ENCODE measurements at places on chromosomes 2 and 18.

DNA sequence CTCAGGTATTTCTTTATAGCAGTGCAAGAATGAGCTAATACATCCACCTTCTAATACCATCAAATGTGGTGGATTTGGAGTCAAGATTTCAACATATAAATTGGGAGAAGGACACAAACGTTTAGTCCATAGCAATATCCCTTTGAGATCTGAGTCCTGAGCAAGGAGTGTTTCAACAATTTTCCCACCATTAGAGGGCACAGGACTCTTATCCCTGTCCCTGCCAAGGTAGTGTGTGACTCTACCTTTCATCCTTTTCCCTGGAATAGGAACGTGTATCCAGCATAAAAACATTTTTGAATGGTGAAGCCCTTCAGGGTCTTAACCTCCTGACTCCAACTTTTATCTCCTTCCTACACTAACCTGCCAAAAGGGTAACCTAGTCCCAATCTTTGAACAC, 181.3 kb upstream of the SRD5A2 start:
- DNase-seq = no peak

- no peak for DNase-seq
Measured at GRCh38 chr2:75788902-75789301, 78.2 kb upstream of the GCFC2 start.

GRCh38 chr2:10989782-10990181, 78.0 kb downstream of the KCNF1 start:
- DNase-seq = no peak

DNA sequence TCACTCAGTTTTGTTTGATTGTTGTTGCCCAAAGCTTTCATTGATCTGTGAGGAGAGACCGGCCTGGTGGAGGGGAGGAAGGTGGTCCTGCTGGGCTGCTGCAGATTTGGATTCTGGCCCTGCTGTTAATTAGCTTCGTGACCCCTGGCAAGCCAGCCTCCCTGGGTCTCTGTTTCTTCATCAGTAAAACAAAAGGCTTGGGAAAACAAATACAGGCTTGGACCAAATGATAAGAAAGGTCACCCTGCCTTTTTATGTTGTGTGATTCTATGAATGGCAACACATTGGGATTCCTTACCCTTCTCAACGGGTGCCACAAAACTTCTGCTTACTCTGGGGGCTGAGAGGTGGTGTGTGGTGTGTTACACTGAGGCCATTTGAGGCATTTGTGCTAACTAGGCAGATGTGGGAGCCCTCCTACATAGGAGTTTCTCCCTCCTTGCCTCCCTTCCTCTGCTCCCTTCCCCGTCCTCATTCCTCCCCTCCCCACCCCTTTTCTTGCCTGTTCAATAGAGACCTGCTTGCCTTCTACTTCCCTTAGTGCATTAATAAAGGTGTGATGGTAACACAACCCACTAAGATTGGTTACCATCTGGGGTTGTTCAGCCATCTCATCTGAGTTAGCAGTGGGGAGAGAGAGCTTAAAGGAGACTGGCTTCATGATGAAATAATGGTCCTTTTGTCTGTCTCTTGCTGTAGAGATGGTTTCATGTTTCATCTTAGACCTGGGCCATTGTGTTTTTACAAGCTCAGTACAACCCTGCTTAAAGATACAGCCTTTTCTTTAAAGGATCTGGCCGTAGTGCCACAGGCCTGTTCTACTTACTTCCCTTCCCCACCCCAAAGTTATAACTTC, 96.2 kb downstream of the TANC1 start:
- no peak for DNase-seq

GRCh38 chr2:173759959-173760358, 205.2 kb downstream of the SP3 start:
- DNase-seq = no peak

DNA sequence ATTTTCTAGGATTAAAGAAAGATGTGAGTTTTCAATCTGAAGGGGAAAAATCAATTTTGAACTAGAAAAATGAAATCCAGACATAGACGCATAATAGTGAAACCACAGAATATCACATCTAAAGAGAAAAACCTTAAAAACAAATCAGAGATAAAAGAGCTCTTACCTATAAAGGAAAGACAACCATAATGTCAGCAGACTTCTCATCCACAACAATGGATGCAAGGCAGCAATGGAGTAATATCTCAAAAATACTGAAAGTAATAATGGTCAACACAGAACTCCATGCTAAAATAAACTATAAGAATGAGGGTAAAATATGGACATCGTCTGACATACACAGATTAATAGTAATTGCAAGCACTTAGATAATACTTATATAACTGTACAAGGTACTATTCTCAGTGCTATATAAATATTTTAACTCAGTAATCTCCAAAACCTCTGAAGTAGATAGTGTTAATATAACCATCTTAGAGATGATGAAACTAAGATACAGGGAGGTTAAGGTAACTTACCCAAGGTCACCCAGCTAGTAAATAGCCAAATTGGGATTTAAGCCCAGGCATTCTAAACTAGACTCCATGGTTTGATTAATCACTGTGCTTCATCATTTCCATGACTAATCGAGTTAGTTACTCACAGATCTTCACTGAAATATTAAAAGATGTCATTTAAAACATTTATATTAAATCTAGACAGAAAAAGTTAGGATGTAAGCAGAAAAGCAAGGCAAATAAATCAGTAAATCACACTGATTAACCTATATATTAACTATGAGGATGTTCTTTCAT, 89.4 kb upstream of the SPTBN1 start:
- no peak for DNase-seq

- no peak for DNase-seq
Measured at GRCh38 chr2:14011190-14011589, 621.3 kb upstream of the LRATD1 start.

- no peak for DNase-seq
Measured at GRCh38 chr2:56448403-56449001, 264.7 kb downstream of the CCDC85A start.

DNA sequence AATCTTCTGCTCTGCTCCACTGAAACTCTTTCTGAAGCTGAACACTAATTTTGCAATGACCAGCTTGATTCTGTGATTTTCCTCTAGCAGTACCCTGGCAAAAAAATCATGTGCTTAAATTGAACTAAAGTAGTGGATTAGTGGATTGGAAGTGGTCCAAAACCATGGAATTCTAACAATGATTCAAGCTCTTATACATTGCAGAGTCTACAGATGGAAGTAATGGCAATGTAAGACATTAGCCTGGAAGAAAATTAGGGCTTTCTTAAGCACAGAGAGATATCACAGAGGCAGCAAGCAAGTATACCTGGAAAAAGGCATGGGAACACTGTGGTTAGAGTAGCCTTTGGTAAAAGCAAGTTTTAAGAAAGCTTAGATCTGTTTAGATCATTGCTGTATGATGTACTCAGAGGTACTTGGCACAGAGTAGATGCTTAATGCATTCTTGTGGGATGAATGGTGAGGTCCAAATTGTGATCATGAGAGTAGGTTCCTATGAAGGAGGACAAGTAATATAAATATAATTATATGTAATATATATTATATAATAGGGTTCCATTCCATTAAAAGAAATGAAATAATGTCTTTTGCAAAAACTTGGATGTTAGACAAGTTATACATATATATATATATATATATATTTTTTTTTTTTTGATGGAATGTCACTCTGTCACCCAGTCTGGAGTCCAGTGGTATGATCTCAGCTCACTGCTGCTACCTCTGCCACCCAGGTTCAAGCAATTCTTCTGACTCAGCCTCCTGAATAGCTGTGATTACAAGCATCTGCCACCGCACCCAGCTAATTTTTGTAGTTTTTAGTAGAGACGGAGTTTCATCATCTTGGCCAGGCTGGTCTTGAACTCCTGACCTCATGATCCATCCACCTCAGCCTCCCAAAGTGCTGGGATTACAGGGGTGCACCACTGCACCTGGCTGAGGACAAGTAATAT, 172.2 kb upstream of the SCN7A start:
- DNase-seq = no peak

- DNase-seq = no peak
Measured at GRCh38 chr2:200364620-200365019, 58.1 kb downstream of the SPATS2L start.
